H4 (cell line): ENCODE measurements at places on chromosomes 5 and 9.
A peak's percentile ranks its signal among the peaks of the same experiment; 100 is the strongest.

DNA sequence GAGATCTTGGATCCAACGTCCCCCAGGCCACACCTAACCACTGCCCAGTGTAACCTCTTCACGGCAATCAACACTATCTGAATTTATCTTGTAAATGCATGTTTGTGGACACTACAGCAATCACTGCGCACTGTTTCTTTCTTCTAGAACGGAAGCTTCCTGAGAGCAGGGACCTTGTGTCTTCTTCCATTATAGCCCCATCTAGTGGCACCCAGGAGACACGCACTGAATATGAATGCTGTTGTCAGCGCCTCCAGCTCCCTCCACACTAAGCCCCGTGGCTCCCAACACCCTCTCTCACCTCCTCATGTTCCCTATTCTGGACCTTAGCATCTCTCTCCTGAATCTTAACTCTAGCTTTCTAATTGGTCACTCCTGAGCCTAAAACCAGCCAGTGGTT, 72.7 kb downstream of the SMIM23 start:
- DNase-seq: no peak

DNA sequence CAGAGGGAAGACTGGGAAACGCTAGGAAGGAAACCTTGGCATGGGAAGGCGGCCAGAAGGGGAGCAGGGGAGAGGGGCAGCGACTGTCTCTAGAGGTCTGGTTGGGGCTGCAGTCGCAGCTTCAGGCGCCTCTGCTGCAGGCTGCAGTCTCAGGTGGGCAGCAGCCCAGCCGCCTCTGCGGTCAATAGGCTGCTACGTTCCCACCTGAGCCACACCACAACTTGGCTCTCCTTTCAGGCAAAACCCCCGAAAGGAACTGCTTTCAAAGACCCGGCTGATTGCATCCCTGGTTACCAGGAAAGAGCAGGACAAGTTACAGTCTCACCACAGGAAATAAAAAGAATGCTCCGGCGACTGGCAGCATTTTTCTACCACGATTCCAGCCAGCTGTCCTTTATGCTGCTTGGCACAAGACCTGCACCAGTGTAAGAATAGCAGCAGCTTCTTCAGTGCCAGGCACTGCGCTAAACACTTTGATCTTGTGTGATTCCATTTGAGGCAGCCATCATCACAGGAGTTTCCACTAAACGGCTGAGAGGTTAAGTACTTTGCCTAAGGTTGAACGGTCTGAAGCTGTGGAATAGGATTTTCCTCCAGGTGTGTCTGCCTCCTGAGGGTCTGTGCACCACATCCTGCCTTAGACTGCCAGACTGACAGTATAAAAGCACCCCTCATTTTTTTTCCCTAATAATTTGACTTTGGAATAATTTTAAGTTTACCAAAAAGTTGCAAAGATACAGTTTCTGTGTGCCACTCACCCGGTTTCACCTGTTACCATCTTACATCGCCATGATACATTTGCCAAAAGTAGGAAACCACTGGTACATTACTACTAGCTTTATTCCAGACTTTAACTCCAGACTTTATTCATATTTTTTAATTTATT, 7.5 kb downstream of the RPS14 start:
- DNase-seq: no peak

- DNase-seq: no peak
Observed at GRCh38 chr9:124773473-124774128, 2.5 kb upstream of the NR6A1 start.

DNA sequence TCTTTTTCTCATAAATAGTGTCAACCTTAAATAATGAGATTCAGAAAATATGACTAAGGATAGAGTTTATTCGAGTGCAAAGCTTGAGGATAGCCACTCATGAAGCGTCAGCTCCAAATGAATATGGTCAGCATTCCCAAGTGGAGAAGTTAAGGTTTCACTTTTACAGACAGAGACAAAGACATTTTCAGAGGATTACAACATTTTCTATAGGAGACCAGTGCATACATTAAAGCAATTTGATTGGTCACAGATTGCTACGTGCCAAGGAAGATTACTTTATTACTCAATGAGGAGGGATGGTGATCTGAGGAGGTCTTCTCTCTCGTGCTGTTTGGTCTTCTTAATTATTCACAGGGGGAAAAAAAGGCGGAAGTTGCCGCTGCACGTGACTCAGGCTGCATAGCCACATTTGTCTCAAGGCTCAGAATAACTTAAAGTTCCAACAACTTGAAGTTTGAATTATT, 60.1 kb upstream of the SPATA31C2 start:
- peak; percentile 66 for DNase-seq

DNA sequence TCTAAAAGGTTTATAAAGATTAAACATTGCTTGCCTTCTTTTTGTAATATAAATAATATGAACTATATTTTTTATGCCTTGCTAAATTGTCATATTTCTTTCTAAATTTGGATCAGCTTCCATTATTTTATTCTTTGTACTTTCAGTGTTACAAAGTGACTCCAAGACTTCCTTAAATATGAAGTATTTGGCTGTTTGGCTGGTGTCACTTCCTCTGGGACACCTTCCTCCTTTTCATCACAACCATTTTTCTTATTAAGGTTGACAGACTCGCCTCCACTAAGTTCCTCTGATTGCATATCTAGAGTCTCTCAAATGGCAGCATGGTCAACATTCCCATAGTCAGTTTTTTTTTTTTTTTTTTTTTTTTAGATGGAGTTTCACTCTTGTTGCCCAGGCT, 73.8 kb upstream of the SLC1A1 start:
- DNase-seq: no peak

- DNase-seq: no peak
Observed at GRCh38 chr5:140986117-140986521, 19.8 kb downstream of the PCDHAC2 start.

GRCh38 chr5:14236757-14237156, 93.6 kb downstream of the TRIO start:
- no peak for DNase-seq

DNA sequence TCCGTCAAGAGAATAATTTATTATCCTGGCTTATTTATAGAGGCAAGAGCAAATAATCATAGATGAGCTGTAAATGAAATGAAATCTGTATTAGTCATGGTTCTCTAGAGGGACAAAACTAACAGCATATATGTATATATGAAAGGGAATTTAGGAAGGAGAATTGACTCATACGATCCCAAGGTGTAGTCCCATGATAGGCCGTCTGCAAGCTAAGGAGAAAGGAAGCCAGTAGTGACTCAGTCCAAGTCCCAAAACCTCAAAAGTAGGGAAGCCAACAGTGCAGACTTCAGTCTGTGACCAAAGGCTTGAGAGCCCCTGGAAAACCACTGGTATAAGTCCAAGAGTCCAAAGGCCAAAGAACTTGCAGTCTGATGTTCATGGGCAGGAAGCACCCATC, 515.9 kb upstream of the CYLC2 start:
- peak; percentile 9 for DNase-seq

GRCh38 chr9:132351404-132352045, 3.3 kb downstream of the SETX start:
- DNase-seq: no peak

- DNase-seq: no peak
Observed at GRCh38 chr5:139277171-139277570, 16.4 kb upstream of the MATR3 start.

DNA sequence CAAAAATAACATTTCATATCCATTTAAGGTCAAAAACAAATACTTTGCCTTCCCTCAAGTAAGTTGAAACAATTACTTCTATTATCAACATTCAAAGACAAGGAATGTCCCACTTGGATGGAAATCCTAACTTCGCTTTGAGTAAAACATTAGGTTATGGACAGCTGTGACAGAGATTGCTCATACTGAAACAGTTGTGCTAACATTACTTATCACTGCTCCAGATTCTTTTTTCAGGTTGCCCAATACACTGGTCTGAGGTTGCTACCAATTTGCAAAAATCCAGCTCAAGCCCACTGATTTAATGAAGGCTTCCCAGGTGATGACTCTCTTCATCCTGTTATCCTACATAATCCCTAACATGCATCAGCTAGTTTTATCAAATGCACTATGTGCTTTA, 98.3 kb downstream of the UBAP2 start:
- no peak for DNase-seq

GRCh38 chr5:119318256-119318894, 37.4 kb upstream of the TNFAIP8 start:
- no peak for DNase-seq

- DNase-seq: no peak
Observed at GRCh38 chr9:107945961-107946360, 456.4 kb upstream of the KLF4 start.

DNA sequence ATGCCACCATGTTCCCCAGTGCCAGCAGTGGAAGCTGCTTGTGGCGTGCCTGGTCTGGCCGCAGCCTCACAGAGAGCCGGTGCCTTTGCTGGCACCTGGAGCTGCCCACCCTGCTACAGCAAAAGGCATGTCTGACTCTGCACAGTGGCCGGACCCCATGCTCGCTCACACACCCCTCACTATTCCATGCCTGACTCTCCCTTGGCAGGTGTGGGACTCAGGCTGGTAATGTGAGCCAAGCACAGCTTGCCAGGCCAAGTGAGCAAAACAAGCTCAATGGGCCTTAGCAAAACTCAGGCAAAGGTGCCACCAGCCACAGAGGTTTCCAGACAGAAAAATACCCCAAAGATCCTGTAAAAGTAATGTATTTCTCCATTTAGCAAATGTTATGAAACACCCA, 15.5 kb downstream of the GNA14 start:
- DNase-seq: no peak

DNA sequence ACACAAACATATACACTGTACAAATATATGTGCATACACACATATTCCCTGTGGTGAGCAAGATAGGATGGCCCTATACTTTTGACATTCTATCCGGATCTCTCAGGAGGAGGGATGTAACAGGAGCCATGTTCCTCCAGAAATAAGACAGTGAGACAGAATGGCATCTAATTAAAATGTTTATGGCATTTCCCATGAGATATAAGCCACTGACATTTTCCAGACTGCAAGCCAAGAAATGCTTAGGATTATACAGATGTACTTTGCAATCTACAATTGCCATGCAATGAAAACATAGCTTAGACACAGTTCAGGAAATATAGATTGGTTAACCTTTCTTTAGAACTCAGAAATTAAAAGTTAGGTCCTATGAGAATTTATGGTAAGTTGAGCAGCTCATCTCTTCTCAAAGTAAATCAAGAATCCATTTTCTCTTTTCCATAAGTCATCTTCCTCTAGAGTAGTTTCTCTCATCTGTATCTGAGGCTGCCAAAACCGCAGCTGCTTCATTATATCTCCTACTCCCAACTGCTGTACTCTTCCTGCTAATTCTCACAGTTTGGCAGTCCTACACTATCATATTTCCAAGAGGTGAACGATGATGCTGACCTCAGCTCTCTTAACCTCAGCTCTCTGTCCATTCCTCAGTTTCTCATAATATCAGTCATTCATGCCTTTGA, 1719.1 kb downstream of the MAT2B start:
- no peak for DNase-seq

DNA sequence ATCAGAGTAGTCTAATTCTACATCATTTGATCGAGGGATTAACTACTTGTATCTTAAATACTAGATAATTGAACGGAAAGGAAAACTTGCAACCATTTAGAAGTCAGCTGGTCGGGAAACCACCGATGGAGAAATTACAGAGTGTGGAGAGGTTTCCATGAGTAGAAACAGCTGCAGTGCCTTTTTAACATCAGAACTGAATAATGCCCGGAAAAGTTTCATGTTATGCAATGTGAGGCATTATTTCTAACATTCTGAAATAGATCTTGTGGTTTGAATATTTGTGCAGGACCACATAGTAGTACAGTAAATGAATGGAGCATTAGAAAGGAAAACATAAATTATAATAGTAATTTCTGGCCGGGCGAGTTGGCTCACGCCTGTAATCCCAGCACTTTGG, 88.1 kb upstream of the RNF180 start:
- no peak for DNase-seq

GRCh38 chr9:127269449-127269848, 4.9 kb downstream of the GARNL3 start:
- no peak for DNase-seq

- no peak for DNase-seq
Observed at GRCh38 chr9:129208207-129209032, 30.4 kb upstream of the IER5L start.

GRCh38 chr5:41109186-41109585, 38.0 kb upstream of the MROH2B start:
- no peak for DNase-seq

DNA sequence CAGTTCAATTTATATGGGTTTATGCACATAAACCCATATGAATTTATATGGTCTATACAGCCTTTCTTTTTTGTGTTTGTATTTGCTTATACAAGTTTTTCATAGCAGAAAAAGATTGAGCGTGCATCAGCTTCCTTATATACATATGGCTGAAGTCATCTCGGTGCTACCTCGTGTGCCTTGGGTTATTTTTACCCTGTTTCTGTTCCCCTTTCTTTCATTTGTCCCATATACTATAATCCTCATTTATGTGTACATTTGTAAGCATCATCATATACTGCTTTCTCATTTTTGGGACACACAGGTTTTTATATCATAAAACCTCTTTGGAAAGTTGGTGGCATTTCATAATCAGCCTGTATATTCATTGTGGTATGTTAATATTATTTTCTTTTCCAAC, 107.8 kb upstream of the ADAMTSL1 start:
- DNase-seq: no peak

DNA sequence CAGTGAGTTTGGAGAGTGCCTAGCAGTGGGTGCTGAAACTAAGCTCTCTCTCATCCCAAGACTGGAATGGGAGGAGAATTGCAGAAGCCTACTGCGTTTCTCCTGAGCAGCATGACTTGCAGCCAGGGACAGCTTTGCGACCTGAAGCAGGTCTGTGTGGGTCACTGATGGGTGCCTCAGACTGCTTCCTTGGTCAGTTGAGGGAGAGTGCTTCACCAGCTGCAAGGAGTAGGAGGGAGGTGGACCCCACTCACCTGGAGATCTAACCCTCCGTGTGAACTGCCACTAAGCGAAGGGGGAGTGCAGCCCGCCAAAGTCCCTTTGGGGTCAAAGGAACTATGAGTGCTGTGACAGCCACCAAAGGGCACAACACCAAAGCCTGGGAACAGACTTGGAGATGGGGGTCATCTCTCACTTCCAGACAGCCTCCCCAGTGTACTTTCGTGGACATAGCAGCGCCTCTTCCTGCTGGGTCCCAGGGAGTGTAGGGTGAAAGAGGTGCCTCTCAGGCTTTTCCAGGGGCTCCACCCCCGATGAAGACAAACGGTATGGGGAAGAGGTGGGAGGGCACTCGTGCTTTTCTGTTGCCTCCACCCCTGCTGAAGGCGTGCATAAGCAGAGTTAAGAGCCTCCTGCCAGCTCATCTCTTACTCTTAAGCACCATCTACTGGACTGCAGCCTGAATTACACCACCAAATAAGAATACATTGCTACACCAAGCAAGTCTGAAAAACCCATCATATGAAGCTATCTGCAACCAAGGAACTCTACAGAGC, 34.3 kb upstream of the MACIR start:
- peak; percentile 89 for DNase-seq

- no peak for DNase-seq
Observed at GRCh38 chr5:130279386-130279785, 375.1 kb downstream of the CHSY3 start.
